ENCODE measurements at places on chromosomes 2 and 18.

- DNase-seq: no peak
These were observed 18.4 kb downstream of the ABI2 start for GRCh38 chr2:203346612-203347011.

DNA sequence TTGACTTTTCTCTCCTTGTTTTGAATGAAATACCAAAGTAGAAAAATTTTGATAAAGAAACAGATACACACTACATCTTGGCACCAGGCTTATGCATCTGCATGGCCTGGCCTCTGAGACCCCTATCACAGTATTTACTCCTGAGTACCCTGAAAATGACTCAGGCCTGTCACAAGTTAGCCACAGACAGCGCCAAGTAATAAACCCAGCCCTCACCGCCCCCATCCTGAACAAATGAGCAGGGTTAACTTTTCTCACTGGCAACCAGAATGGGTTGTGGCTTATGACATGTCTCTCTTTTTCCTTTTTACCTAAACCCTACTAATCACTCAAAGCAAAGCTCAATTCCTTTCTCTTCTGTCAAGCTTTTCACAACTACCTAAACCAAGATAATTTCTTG lies 35.3 kb downstream of the SPRED2 start:
- DNase-seq: no peak

- no peak for DNase-seq
These were observed 515.0 kb upstream of the HS6ST1 start for GRCh38 chr2:128833664-128834027.

DNA sequence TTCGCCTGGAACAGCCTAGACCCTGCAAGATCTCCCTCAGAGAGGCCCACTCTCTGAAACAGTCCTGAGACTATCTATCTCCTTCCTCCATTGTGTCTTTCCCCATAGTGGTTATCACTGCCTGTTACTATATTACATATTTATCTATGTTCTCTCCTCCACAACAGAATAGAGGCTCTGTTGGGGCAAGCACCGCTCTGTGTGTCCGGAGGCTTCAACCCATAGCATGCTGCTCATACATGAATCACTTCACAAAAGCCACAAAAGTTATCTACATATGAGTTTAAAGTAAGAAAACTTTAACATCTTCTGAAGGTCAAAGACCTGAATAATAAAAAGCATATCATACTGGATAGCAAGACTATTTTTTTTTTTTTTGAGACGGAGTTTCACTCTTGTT lies 242.1 kb upstream of the HS6ST1 start:
- DNase-seq: no peak

- DNase-seq: no peak
These were observed 37.1 kb downstream of the FAM161A start for GRCh38 chr2:61816480-61817355.

DNA sequence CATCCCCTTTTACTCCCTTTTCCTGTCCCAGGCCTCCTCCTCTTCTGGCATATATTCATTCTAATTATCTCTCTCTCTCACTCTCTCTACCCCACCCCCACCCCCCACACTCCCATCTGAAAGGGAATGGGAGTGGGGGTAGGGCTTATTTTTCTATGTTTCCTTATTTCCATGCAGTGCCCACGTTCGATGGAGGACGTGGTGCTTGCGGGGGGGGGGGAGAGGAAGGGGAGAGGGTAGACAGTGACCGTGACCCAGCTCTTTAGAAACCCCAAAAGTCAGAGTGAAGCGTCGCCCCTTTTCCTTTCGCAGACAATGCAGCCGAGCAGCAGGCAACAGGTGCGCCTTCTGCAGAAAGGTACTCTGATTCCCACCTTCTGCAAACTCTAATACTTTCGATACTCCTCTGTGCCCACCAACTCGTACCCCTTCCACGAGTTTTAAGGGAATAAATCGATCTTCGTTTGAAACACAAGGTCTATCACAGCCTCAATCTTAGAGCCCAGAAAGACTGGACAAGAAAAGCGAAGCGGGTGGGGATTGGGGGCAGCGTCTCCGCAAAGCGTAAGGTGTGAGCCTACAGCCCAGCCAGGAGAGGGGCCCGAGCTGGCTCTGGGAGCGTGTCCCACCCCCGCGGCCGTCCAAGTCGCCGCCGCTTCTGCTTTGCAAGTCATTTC lies 891 bp upstream of the NR4A2 start:
- DNase-seq: peak; percentile 43

- no peak for DNase-seq
These were observed 155.3 kb upstream of the NABP1 start for GRCh38 chr2:191522478-191523120.

GRCh38 chr2:232588031-232588430 lies 37.5 kb downstream of the EIF4E2 start:
- no peak for DNase-seq

- DNase-seq: no peak
These were observed 95.6 kb downstream of the HDAC4 start for GRCh38 chr2:239305222-239305575.
